Upper lobe of right lung (tissue), 1 donor: ENCODE measurements at places on chromosomes 6 and 20. TPM values are rescaled to one million over a fixed set of nuclear protein-coding genes. Genes with fewer than 3 reads are reported as not detected.

MCHR2 gene
- total RNA-seq: not detected

GRCh38 chr6:99614430-99615186 lies 8.0 kb downstream of the PRDM13 start:
- no peak for DNase-seq
- H3K36me3 ChIP-seq: no peaks in the 10 kb centered on the region
- peaks cover 20% of the 10 kb centered on the region for H3K4me1 ChIP-seq
- H3K4me3 ChIP-seq: peak overlapping the region; percentile 48

- no peak overlapping the region for H3K27ac ChIP-seq
- H3K4me1 ChIP-seq: no peaks in the 10 kb centered on the region
- H3K36me3 ChIP-seq: no peaks in the 10 kb centered on the region
- DNase-seq: no peak
Observed at GRCh38 chr6:42230345-42231321, 13.0 kb upstream of the MRPS10 start.

DNA sequence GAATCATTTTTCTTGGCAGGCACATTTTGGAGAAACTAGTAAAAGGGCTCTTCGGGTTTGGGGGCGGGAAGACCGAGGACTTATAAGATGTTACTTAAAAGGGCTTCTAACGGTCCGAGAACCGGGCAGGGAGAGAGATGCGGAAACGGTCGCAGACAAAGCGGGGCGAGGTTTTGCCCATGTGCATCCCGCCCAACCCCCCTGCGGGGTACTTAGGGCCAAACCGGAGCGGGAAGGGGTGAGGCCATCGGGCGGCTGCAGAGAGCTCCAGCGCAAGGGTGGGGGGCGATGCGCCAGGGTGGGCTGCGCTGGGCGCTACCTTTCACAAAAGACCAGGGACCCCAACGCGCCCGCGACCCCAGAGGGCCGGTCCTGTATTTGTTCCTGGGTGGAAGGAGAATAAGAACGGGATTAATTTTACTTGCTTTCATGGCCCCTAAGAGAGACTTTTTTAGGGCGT lies 616 bp downstream of the TUBB start:
- peaks cover 42% of the 10 kb centered on the region for H3K4me1 ChIP-seq
- H3K27ac ChIP-seq: peak overlapping the region; percentile 93
- H3K27me3 ChIP-seq: no peaks in the 10 kb centered on the region
- H3K36me3 ChIP-seq: peaks cover 35% of the 10 kb centered on the region
- peak overlapping the region; percentile 75 for H3K4me3 ChIP-seq

GRCh38 chr6:110524305-110524704 lies 47.9 kb upstream of the SLC22A16 start:
- H3K4me1 ChIP-seq: no peaks in the 10 kb centered on the region
- H3K36me3 ChIP-seq: no peaks in the 10 kb centered on the region
- DNase-seq: no peak
- H3K27ac ChIP-seq: no peak overlapping the region

GRCh38 chr20:22450537-22450936 lies 133.8 kb downstream of the FOXA2 start:
- H3K27ac ChIP-seq: no peak overlapping the region
- H3K4me1 ChIP-seq: peaks cover 20% of the 10 kb centered on the region
- DNase-seq: no peak
- no peak overlapping the region for H3K4me3 ChIP-seq
- H3K36me3 ChIP-seq: no peaks in the 10 kb centered on the region

DNA sequence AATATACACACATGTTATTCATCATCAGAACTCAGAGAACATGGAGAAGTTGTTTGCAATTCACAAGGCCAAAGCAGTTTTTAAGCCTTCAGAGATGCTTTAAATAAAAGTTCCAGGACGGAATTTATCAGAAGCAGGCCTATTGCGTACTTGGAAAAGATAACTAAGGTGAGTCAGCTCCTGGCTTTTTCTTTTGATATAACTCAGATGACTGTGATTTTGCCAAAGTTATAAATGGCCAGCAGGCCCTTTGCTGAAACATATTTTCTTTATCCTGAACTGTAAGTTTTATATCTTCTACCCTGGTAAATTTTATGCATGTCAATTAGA lies 55.0 kb upstream of the PLCB1 start:
- DNase-seq: no peak
- H3K36me3 ChIP-seq: no peaks in the 10 kb centered on the region
- no peak overlapping the region for H3K27ac ChIP-seq
- H3K4me3 ChIP-seq: no peak overlapping the region
- H3K27me3 ChIP-seq: no peaks in the 10 kb centered on the region

- no peak overlapping the region for H3K27ac ChIP-seq
- H3K27me3 ChIP-seq: no peaks in the 10 kb centered on the region
- no peaks in the 10 kb centered on the region for H3K36me3 ChIP-seq
- H3K4me3 ChIP-seq: no peak overlapping the region
Observed at GRCh38 chr6:14149739-14150130, 32.2 kb downstream of the CD83 start.

GRCh38 chr6:8789878-8790277 lies 354.5 kb upstream of the SLC35B3 start:
- no peaks in the 10 kb centered on the region for H3K4me1 ChIP-seq
- no peaks in the 10 kb centered on the region for H3K36me3 ChIP-seq
- no peaks in the 10 kb centered on the region for H3K27me3 ChIP-seq
- no peak for DNase-seq
- H3K27ac ChIP-seq: no peak overlapping the region

DNA sequence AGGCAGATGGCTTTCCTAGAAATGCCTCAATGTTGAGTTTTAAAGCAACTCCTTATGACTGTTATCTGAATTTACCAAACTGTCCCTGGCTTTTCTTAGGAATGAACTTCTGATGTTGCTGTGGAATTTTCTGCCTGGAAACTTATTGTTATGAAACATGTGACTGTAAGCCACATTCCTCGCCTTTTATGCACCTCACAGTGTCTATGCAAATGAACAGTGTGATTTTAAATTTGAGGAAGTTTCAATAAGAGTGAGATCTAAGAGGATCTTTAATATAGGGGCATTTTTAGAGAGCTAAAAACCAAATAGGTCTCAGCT lies 2.4 kb upstream of the CCR6 start:
- H3K36me3 ChIP-seq: no peaks in the 10 kb centered on the region
- no peaks in the 10 kb centered on the region for H3K27me3 ChIP-seq
- H3K4me1 ChIP-seq: no peaks in the 10 kb centered on the region
- no peak overlapping the region for H3K4me3 ChIP-seq

DNA sequence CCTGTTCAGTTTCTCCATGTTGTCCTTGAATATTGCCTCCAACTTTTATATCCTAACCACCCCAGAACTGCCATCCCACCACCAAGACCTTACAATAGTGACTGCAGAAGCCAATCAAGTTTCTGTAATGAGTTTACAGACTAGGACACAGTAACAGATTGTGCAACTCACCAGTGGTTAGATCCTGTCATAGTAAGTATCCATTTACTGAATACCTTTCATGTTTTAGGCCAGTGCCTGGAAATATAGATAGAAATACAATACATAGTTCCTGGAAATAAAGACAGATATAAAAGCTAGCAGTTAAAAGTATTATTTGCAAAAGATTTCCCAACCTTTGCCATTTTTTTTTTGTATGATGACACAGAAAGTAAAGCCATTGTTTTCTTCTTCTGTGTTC lies 471.8 kb upstream of the BTBD3 start:
- no peak overlapping the region for H3K4me3 ChIP-seq
- H3K4me1 ChIP-seq: no peaks in the 10 kb centered on the region
- DNase-seq: no peak
- no peak overlapping the region for H3K27ac ChIP-seq

GRCh38 chr6:6599468-6599873 lies 11.0 kb downstream of the LY86 start:
- no peaks in the 10 kb centered on the region for H3K27me3 ChIP-seq
- no peaks in the 10 kb centered on the region for H3K36me3 ChIP-seq
- no peak overlapping the region for H3K4me3 ChIP-seq
- no peak for DNase-seq
- H3K27ac ChIP-seq: no peak overlapping the region

DNA sequence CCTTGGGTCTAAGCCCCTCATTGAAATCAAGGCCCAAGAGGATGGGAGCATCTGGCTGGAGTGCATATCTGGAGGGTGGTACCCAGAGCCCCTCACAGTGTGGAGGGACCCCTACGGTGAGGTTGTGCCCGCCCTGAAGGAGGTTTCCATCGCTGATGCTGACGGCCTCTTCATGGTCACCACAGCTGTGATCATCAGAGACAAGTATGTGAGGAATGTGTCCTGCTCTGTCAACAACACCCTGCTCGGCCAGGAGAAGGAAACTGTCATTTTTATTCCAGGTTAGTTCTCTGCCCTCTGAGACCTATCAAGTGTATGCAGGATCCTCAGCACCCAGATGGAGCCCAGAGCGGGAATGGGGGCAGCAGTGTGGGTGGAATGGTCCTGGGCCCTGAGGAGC lies 5.1 kb downstream of the BTN2A2 start:
- H3K4me1 ChIP-seq: peaks cover 14% of the 10 kb centered on the region
- H3K36me3 ChIP-seq: peaks cover 20% of the 10 kb centered on the region
- no peak for DNase-seq
- H3K27me3 ChIP-seq: no peaks in the 10 kb centered on the region
